ENCODE measurements at places on chromosomes 13 and 19.

- DNase-seq: no peak
Measured at GRCh38 chr13:109043636-109044035, 414.2 kb downstream of the MYO16 start.

GRCh38 chr13:65606622-65607021 lies 1623.5 kb downstream of the PCDH9 start:
- no peak for DNase-seq

GRCh38 chr19:31715249-31715945 lies 366.2 kb upstream of the TSHZ3 start:
- DNase-seq: no peak

- DNase-seq: no peak
Measured at GRCh38 chr19:14346279-14346678, 35.0 kb upstream of the ADGRE5 start.

Measured in stimulated activated naive CD4-positive, alpha-beta T cell treated with Interleukin-2 at 50 U/mL for 16 hours (primary cell).